ENCODE measurements at places on chromosomes 16 and 17.

DNA sequence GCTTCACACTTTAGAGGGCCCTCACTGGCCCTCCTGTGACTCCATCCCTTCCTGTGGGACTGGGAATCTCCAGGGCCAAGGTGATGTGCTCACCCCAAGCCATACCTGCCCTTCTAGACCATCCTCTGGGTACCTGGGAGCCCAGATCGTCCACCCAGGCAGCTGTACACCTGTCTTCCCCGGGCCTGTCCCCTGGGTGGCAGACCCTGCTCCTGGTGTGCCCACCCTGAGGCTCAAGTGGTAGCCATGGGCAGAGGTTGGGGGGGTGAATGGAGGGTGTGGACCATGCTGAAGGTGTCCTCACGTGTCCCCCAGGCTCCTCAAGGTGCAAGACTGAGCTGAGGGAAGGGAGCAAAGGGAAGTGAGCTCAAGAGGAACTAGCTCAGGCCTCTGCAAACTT, 9.3 kb downstream of the CLEC10A start:
- DNase-seq: no peak

- no peak for DNase-seq
Measured at GRCh38 chr16:52203096-52203495, 343.8 kb downstream of the TOX3 start.

DNA sequence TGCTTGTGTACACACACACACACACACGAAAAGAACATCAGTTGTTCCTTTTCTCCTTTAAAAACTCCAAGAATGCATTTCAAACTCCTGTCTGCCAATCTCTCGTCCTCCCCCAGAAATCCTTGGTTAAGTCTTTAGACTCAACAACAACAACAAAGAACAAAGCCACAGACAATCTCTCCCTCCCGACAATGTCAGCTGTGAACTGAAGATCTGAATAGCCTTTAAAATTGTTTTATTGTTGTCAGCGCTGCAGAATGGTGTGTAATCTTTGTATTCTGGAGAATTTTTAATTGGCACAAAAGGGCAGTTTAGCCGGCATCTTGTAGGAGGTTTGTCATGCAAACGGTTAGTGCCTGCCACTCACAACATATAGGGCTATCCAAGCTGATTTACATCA, 219.5 kb downstream of the MSI2 start:
- no peak for DNase-seq

- DNase-seq: no peak
Measured at GRCh38 chr16:63289834-63290460, 1253.7 kb upstream of the CDH8 start.

- DNase-seq: no peak
Measured at GRCh38 chr16:57229079-57229478, 16.0 kb upstream of the ARL2BP start.

DNA sequence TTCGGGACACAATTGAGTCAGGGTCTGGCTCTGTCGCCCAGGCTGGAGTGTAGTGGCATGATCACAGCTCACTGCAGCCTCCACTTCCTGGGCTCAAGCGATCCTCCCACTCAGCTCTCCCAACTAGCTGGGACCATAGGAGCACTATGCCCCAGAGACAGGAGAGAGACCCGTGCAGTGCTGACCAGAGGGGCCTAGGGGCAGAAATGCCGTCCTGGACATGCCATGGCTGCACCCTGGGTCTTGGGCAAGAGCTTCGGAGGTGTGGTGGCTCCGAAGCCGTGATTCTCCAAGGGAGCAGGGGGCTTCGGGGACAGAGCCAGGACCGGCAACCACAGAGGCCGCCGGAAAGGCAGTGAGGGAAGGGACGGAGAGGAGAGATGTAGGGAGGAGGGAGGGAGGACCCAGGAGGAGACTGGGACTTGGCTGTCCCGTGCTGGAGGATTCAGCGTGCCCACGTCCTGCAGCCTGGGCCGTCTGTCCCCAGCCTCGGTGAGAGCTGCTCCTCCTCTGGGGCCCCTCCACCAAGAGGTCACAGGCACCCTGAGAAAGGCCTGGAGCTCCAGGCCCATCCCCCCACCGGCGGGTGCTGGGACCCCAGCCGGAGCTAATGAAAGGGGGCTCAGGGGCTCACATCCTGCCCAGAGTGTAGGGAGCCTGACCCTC, 21.9 kb downstream of the TPSD1 start:
- no peak for DNase-seq

GRCh38 chr17:77527409-77527808, 386.6 kb downstream of the SEC14L1 start:
- DNase-seq: no peak

GRCh38 chr17:14337596-14338079, 36.8 kb downstream of the HS3ST3B1 start:
- DNase-seq: no peak

DNA sequence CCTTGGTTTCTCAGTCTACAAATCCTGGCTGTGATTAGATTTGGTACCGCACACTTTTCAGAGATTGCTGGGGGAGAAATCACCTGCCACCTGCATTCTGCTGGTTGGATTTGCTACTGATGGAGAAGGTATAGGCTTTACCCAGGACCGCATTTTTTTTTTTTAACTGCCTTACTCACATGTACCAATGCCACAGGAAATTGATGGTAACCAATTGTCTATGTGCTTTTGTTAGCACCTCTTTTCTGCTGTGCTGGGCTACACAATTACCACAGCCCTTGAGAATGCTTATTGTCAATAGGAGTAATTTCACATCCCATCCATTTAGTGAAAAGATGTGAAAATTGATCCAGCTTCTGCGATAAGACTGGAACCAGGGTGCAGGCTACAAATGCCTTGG, 74.4 kb upstream of the TANC2 start:
- no peak for DNase-seq

GRCh38 chr17:67221062-67221998, 23.7 kb downstream of the HELZ start:
- peak; percentile 43 for DNase-seq

DNA sequence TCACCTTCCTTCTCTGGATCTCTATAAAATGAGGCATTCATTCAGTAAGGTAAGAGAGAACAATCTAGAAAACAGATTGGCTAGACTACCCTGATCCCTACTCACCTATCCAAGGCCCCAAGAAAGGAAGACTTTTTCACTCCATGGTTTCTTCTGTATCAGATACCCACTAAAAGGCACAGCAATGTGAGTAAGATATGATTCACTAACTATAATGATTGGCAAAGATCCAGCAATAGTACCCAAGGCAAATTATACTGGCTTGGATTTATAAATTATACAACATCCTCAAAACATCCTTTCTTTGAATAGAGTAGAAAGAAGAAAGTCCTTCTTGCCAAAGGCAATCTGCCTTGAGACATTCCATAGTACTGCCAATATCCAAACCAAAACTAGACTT, 1432.0 kb upstream of the GOT2 start:
- peak; percentile 15 for DNase-seq

DNA sequence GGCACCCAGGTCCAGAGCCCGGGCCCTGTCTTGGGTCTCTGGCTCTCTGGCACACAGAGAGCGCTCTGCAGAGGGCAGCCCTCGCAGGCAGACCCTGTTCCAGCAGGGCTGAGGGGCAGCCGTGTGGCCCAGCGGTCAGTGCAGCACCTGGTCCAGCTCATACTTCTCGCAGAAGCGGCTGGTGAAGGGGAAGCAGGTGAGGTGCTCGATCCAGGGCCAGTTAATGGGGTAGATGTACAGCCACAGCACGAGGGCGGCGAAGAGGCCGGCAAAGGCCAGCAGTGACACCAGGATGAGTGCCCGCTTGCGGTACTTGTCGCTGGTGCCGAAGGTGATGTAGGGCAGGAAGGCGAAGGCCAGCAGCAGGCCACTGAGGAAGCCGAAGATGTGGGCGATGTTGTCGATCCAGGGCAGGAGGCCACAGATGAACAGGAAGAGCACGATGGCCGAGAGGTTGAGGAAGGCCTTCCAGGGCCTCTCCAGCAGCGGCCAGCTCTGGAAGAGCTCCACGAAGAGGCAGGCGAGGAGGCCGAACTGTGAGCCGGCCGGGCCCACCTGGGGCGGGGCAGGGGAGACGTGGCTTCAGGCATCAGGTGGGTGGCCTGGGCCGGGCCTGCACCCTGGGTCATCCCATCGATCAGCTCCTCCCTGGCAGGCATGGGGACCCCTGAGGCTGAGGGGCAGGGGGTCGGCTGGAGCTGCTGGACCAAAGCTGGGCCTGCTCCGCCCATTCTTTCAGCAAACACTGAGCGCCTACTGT, 4.3 kb downstream of the AANAT start:
- DNase-seq: no peak

DNA sequence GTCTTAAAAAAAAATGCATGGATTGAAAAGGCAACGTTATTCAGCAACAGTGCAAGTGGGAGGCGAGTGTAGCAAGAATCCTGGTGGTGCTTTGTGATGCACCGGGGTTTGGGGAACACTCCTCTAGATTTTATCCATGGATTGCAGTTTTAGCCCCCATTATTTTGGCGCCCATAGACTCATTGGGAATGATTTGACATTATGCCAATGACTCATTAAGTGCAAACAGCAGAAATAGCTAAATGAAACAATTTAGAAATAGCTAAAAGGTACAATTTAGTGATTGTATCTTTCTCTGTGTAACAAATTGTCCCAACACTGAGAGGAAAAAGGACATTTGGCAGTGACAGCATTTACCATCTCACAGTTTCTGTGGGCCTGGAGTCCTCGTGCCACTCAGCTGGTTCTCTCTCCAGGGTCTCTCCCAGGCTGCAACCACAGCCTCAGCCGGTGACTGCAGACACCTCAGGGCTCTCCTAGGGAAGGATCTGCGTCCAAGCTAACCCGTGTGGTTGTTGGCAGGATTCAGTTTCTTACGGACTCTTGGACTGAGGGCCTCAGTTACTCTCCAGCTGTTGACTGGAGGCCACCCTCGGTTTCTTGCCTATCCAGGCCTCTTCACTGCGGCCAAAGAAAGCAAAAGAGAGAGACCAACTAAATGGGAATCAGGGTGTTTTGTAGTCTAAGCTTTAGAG, 398.7 kb downstream of the SNX29 start:
- DNase-seq: no peak

DNA sequence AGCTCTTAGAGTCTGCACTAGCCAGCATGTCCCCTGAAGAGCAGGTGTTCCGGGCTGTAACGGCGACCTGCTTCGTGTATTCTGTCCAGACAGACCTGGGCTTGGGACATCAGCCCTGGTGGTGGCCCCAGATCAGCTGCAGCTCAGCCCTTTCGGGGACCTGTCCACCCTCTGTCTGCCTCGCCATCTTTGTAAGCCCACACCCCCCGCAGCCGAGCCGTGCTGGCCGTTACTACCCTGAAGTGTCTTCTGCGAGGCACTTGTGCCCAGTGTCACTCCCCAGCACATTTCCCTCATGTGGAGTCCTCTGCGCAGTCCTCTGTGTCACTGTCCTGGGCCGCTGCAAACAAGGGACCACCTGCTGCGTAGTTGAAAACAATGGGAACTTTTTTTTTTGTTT, 10.4 kb downstream of the CARD14 start:
- no peak for DNase-seq

DNA sequence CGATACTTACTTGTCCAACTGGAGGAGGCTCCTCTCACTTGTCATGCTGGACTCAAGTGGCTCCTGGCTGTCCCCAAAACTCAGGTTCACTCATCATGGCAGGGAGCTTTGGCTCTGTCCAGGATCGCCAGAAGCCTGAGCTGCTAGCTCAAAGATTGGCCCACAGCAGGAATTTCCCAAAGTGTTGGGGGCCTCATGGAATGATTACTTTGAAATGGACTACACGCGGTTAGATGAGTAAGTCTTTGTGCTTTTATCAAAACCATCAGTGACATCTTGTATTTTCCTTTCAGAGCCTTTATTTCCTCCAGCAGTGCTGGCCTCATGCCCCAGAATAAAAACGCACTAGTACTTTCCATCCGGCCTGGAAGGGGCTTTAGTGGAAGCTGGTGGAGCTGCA, 29.2 kb upstream of the PHB1 start:
- peak; percentile 50 for DNase-seq

DNA sequence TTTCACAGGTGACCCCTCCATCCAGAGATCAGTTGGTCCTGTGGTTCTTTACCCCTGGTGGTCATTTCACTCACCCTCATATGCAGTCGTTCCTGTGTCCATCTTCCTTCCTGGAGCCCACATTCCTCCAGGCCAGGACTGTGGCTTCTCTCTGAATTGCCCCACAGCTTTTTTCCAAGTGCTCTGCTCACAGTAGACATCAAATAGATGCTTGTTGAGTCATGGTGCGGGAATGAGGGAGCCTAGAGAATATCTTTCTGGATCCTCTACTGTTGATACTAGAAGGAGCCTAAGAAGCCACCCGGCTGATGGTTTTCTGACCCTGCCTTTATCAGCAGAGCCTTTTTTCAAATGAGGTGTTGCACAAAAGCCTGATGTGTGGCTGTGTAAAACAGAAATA, 10.4 kb downstream of the USB1 start:
- peak; percentile 92 for DNase-seq

DNA sequence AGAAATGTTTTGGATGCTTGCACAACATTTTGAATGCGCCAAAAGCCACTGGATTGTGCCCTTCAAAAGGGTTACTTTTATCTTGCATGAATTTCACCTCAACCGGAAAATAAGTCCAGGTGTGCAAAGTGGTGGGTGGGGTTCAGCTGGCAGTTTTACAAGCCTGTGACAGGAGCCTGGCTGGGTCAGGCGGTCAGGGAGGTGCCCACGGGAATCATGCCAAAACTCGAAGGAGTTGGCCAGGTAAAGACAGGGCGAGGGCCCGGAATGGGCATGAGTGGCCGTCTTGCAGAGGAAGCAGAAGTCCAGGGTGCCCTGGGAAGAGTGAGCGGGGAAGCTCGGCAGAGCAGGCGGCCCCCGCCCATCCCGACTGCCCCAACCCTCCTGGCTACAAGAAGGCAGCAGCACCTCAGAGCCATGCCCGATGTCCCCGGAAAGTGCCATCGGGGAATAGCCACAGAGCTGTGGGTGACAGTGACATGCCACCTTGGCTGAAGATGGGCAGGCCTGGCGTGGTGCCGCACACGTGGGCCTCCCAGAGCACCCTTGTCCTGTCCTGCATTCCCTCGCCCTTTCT, 19.1 kb upstream of the CACNG1 start:
- no peak for DNase-seq

DNA sequence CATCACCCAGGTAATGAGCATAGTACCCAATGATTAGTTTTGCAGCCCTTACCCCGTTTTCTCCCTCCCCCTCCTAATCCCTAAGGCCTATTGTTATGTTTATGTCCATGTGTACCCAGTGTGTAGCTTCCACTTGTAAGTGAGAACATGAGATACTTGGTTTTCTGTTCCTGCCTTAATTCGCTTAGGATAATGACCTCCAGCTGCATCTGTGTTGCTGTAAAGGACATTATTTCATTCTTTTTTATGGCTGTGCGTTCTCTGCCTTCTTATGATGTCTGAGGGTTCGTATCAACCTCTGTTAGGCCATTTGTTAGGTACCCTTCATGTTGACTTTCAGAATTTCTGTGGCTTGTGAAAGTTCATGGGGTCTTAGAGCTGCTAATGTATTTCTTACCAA, 31.0 kb downstream of the CTCF start:
- no peak for DNase-seq

DNA sequence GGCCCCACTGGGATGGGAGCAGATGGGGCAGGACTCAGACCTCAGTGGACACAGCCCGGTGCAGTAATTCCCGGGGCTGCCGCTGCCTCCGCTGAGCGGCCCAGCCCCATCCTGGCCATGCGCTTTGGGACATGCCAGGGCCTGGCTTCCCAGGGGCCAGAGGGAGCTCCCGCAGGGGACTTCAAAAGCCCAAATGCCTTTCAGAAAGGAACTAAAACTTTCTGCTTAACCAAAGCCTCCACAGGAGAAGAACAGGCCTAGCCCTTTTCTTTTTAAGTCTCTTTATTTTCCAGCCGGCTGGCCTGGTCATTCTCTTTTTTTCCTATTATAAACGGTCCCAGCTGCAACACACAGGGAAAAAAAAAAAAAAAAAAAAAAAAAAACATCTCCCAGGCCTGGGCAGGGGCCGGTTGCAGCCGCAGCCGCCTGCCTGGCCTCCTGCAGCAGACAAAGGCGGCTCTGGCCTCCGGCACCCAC, 10.7 kb upstream of the ZNF423 start:
- no peak for DNase-seq

GRCh38 chr17:78257810-78258322, 26.4 kb downstream of the TMEM235 start:
- DNase-seq: no peak
